Dermis microvascular lymphatic vessel endothelial cell (primary cell): ENCODE measurements at places on chromosomes 16 and 17. TPM values are rescaled to one million over a fixed set of nuclear protein-coding genes. Genes with fewer than 3 reads are reported as not detected.

DNA sequence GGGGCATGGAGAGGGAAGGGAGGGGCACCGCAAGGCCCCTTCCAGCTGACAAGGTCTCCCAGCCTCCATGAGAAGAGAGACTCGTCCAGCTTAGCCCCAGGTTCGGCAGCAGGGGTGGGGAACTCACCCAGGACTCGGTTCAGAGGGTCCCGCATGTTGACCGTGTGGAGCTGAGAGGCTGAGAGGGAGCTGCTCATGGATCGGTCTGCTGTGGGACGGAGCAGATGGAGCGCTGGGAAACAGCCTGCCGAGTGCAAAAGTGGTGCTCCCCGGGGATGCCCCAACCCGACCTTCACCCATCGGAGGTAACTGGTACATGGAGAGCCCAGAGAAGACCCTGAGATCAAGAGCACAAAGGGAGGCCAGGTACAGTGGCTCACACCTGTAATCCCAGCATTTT is 4.9 kb downstream of the CSF3 start:
- DNase-seq, result no peak

GRCh38 chr17:40522961-40523310 is 21.5 kb upstream of the TNS4 start:
- DNase-seq, result no peak

GRCh38 chr17:47789611-47790561 is 31.7 kb downstream of the OSBPL7 start:
- DNase-seq, result no peak

- DNase-seq, result no peak
Observed at GRCh38 chr16:30474074-30474452, 1.5 kb downstream of the ITGAL start.

GRCh38 chr16:13109171-13109570 is 207.8 kb downstream of the SHISA9 start:
- DNase-seq, result no peak

DNA sequence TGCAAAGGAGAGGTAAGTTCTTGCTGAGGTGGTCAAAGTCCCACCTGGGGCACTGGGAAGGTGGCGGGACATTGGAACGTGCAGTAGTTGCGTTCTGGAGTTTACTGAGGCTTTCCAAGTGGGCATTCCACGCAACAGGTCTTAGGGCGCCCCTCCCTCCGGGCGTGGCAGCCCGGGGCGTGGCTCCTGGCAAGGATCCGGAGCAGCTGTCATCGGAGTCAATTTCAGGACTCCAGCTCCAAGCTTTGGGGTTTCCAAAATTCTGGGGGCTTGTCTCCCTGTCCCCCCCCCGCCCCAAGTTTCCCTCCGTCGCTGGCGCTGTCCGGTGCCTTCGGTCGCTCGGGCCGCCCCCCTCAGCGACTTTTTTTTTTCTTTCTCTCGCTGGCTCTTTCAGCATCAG is 43.1 kb upstream of the AMZ2 start:
- no peak for DNase-seq

DNA sequence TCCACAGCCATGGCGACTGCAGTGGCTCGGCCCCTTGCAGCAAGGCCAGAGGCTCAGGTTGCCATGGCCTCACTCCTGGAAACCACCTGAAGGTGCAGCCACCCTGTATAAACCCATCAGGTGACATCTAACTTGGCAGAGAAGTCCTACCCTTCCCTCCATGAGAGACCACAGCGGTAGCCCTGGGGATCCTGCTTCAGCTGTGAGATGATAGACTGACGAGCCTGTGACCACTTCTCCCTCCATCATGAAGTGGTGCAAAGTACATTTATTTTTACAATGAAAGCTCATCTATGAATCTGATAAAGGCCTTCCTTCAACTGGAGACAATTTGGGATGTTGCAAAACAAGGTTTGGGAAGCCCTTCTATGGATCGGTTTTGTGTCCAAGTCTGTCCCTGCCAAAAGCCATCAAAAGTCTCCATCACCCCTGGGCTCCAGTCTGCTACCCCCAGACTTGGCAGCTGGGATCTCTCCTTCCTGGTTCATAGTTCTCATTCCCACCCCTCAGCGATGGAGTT is 1.8 kb downstream of the ZACN start:
- no peak for DNase-seq

The TP53TG3F gene
- total RNA-seq, result not detected in 2 replicates

GRCh38 chr17:57420734-57421717 is 164.7 kb downstream of the MSI2 start:
- DNase-seq, result no peak

DNA sequence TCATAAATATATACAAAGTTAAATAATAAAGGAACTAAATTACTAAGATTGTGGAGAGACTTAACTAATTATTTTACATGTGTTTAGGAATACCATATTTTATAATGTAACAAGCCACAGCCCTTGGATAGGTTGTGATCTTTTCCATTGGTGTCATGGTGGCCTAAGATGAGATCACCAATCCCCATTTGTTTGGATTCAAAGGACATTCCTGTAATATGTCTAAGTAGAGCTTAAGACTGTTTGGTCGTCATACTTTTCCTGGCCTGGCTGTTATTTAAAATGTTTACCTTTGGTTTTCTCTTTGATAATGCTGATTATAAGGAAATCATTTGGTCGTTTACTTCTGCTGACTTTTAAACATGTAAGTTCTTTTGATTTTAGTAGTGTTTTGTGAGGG is 118.1 kb downstream of the NLK start:
- no peak for DNase-seq

The CACNA1G gene
- not detected in 2 replicates for total RNA-seq

The LDHD gene
- total RNA-seq, result 0.39 and 1.0 TPM in 2 replicates
